ENCODE measurements at places on chromosomes 12 and 14.

DNA sequence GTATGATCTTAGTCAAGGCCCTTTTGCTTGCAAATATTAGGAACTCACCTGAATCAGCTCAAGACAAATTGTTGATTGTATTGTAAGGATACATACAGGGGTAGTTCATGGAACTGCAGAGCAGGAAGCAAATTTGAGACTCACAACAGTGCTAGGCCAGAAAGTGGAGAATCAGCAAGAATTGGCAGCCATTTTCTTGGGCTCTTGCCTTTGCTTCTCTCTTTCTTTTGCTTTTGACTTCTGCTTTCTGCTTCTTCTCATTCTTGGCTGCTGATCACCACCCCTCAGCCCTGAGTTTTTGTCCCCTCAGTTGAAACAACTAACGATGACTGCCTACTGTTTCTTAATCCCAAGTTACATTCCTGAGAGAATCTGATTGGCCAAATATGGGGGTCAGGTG lies 34.8 kb downstream of the KCNK13 start:
- no peak for DNase-seq

- DNase-seq = no peak
These were observed 226.9 kb downstream of the MON2 start for GRCh38 chr12:62693376-62694050.

GRCh38 chr12:54394281-54394719 lies 9.8 kb upstream of the ZNF385A start:
- DNase-seq = no peak

GRCh38 chr14:51367600-51367931 lies 127.5 kb downstream of the TMX1 start:
- DNase-seq = no peak

- no peak for DNase-seq
These were observed 64.0 kb upstream of the SLC24A4 start for GRCh38 chr14:92258934-92259333.

GRCh38 chr14:29007990-29008389 lies 241.4 kb downstream of the FOXG1 start:
- DNase-seq = no peak

DNA sequence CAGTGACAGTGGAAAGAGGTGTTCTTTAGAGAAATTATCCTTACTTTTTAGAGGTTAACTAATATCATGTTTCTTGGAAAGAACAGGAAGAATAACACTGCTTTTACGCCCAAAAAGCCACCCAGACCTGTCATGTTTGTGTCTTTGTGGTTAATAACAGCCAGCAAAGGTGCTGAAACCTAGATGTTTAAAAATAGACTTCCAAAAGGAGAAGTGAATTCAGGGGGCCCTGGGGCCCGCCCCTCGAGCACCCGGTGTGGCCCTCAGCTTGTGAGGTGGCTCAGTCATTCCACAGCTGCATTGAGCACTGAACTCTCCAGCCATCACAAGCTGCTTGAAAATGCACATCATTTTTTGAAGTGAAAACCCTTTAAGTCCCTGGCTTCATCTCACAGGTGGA lies 20.8 kb upstream of the AMN start:
- no peak for DNase-seq

GRCh38 chr14:58749066-58749669 lies 111.4 kb downstream of the DACT1 start:
- no peak for DNase-seq

- no peak for DNase-seq
These were observed 15.6 kb upstream of the DYNC1H1 start for GRCh38 chr14:101948666-101949216.

DNA sequence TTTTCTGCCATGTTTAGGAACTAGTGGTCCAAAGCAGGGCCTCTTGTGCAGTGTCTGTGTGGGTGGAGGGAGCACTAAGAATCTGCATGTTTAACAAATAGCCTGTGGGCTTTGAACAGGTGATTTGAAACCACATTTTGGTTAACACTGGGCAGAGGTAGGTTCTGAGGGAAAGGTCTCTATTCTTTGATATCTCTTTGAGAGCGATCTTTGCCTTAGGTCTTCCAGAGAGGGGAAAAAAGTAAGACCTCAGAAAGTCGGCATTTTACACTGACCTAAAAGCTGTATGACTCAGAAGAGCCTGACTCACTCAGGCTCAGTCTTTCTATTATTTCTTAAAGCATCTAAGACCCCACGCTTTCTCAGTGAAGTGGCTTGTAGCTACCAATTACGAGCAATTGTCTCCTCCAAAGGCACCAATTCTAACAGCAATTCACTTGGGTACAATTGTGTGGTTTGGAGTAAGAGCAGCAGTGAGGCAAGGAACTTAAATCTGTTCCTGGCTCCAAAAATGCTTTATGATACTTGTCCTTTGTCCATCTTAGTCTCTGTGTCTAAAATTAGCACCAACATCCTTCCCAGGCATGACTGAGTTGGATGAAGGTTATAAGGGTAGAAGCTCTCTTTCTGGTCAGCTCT lies 8.8 kb downstream of the EIF2B2 start:
- DNase-seq = no peak

- no peak for DNase-seq
These were observed 27.2 kb downstream of the VCPKMT start for GRCh38 chr14:50089208-50089607.

DNA sequence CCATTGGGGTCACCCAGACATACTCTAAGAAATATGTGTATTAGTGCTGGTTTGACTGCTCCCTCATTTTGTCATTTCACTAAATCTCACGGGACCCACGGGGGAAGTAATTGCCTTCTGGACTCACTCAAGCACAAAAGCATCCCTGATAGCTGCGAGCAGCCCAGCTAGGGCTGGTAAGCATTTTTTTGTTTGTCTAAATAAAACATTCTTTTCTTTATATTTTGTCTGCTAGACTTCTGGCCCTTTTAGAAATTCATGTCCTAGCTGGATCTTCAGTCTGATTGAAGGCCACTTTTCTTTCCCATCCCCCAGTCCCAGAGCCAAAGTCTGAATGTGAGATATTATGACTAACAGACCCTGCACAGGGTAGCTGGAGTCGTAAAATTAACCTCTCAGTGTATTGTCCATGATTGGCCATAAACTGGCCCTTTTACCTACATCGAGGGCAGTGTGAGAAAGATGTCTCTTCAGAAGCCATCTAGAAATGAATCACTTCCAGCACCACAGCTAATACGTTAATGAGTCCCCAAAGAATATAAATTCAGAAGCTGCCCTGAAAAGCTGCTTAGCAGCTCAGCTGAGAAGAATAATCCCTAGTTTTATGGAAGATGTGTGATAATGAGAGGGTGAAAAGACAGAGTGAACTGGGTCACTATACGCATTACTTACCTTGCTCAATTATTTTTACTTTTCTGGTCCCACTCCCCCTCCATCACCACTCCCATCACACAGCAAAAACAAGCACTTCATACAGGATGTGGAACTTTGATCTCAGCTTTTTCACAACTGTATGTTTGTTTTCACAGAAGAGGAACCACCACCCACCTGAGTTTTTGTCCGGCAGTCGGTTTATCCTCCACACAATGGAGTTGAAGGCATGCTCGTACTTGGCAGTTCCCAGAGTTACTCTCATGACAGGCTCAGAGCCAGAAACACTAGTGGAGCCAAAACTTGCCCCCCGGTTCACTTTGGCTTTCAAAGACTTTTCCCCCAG lies 55.6 kb upstream of the GTF2A1 start:
- DNase-seq = no peak

DNA sequence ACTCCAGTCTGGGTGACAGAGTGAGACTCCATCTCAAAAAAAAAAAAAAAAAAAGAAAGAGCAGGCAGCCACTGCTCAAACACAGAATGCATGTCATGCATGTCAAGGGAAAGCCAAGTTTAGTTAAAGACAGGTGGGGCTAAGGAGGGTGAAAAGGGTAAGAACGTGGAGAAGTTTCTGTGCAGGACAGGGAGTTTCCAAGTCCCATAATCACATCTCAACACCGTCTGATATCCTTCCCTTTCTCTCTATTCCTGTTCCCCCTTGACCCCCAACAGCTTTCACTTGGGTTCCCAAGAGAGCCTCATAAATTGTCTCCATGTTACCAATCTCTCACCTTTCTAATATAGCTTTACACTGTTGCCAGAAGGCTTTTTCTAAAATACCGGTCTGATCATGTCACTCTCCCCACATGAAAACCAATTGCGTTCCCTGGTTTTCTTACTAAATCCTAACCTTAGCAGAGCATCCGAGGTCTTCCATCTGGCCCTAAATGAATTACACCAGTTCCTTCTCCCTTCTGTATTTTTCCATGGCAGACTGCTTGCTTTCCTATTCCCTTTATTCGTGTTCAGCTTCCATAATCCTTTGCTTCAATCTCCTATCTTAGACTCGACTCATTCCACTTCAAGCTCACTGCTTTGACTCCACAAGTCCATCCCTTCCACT lies 37.0 kb downstream of the LIMA1 start:
- DNase-seq = no peak

- DNase-seq = no peak
These were observed 275.2 kb upstream of the FLRT2 start for GRCh38 chr14:85254711-85255110.

Data from 8988T (cell line).